Endothelial cell (in vitro differentiated cells): ENCODE measurements at places on chromosomes 2 and 18.

DNA sequence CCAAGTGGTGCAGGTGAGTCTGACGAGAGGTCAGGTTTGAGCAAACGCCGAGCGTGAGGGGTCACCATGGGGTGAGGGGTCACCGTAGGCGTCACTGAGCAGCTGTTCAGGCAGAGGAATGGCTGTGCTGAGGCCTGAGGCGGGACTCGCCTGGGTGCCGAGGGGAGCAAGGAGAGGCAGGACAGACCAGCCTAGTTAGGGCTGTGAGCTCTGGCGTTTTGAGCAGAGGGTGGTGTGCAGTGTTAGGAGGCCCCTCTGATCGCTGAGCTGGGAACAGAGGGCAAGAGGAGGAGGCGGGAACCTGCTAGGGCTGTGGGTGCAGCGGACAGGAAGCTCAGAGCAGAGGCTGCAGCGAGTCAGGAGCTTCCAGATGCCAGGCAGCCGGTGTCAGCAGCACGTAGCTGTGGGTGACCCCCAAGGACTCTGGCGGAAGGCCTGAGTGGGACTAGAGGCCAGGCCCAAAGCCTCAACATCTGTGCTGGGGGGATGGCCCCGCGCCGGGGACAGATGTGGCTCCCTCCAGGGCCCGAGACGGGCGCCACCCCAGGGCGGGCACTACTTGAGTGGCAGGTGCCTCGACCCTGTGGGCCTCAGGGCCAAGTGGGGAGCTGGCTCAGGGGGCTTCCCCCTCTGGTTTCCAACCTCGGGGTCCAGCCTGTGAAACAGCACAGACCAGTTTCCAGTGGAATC is 55.7 kb downstream of the KCNG2 start:
- DNase-seq = no peak

GRCh38 chr2:165662720-165663119 is 131.3 kb downstream of the GALNT3 start:
- DNase-seq = no peak

DNA sequence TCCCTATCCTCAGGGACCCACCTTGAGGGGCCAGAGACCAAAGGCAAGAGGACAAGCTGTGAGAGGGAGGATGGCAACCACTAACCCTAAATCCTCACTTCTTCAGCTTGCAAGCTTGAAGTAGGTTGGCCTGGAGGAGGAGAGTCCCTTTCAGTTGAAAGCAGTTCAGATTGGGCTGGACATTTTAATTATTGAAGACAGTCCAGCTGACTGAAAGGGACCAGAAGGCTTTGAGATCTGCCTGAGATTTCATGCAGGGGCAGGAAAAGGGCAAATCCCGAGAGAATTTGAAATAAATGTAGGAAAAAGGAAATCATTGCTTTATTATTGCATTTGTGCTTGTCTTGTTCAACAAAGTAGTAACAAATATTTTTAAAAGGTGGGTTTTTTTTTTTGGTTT is 118.9 kb upstream of the STON1 start:
- DNase-seq = no peak

DNA sequence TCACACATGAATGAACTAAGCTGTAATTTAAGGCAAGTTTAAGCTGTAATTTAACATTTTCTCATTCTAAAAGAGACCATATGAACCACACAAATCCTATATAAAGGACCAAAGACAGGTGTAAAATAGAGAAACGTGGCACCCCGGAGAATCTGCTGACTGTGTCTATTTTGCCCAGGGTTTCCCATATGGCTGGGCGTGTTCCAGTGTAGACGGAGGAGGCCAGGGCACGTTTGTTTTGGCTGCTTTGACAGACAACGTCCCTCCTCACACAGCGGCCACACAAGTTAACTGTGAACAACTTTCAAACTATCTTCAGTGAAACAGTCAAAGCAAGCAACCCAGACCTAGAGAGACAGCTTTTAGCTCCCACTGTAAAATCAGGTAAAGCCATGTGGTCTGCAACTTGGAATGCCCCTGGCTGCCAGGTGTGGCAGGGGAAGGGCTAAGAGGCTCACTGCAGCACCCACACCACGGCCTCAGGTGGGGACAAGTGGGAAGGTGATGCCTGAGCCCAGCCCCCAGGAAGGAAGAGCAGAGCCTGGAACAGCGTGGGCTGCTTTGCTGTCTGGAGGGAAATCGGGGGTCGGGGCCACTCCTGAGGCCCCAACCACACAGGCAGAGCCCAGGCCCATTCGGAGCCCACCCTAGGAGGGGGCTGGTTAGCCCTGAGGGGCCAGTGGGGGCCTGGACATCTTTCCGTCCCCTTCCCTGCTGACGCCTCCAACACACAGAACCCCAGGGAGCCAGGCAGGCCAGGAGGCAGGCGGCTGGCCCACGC is 40.7 kb downstream of the SLC66A2 start:
- no peak for DNase-seq

DNA sequence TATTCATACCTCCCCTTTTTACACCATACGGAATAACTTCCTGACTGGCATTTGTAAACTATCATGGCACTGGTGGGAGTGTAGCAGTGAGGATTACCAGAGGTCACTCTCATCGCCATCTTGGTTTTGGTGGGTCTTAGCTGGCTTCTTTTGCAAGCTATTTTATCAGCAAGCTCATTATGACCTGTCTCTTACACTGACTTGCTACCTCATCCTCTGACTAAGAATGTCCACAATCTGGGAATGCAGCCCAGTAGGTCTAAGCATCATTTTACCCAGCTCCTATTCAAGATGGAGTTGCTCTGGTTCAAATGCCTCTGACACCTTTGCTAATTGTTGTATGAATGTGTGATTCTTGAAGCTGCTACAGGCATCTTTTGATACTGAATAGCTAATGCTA is 950.8 kb upstream of the SLC39A10 start:
- no peak for DNase-seq

DNA sequence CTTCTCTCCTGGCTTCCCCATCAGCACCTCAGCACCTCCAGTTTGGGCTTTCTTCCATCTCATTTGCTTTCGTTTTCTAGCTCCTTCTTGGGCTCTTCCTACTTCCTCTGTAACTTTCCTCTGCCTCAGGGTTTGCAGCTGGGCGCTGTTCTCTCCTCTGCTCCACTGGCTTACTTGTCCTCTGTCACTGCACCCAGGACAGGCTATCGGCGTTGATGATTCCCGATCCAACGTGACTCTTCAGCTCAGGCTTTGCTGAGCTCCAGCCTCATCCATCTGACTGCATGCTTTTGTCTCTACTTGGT is 362.4 kb downstream of the CYRIA start:
- no peak for DNase-seq

DNA sequence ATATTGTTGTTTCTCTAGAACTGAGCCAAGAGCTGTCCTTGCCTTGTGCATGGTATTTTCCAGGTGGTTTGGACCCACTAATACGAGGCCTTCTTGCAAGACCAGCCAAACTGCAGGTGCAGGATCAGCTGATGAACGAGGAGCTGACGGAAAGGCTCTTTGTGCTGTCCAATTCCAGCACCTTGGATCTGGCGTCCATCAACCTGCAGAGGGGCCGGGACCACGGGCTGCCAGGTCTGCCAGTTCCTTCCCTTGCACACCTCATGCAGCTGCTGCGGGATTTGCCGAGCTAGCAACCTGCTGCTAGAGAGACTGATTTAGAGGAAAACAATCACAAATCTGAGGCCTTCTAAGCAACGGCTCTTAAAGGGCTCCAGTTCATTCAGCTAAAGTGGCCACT is 74.5 kb downstream of the TPO start:
- no peak for DNase-seq

DNA sequence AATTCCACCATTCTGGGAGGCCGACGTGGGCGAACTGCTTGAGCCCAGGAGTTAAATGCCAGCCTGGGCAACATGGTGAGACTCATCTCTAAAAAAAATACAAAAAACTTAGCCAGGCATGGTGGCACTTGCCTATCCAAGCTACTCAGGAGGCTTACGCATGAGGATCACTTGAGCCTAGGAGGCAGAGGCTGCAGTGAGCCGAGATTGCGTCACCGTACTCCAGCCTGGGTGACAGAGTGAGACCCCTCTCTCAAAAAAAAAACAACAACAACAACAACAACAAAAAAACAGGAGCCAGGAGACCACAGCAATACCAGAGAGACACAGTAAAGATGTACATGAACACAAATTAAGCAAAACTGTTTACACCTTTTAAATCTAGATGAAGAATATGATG is 52.9 kb downstream of the TLK1 start:
- DNase-seq = no peak

DNA sequence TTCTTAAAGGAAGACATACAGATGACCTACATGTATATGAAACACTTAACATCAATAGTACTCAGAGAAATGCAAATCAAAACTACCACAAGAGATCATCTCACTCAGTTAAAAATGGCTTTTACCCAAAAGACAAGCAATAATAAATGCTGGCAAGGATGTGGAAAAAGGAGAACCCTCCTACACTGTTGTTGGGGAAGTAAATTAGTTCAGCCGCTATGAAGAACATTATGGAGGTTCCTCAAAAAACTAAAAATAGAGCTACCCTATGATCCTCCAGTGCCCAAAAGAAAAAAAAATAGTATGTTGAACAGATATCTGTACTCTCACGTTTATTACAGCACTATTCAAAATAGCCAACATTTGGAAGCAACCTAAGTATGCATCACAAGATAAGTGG is 1579.4 kb upstream of the TMEFF2 start:
- no peak for DNase-seq

GRCh38 chr2:199590321-199591203 is 132.8 kb upstream of the SATB2 start:
- DNase-seq = no peak

GRCh38 chr2:131055169-131056065 is 37.8 kb downstream of the FAM168B start:
- DNase-seq = no peak

DNA sequence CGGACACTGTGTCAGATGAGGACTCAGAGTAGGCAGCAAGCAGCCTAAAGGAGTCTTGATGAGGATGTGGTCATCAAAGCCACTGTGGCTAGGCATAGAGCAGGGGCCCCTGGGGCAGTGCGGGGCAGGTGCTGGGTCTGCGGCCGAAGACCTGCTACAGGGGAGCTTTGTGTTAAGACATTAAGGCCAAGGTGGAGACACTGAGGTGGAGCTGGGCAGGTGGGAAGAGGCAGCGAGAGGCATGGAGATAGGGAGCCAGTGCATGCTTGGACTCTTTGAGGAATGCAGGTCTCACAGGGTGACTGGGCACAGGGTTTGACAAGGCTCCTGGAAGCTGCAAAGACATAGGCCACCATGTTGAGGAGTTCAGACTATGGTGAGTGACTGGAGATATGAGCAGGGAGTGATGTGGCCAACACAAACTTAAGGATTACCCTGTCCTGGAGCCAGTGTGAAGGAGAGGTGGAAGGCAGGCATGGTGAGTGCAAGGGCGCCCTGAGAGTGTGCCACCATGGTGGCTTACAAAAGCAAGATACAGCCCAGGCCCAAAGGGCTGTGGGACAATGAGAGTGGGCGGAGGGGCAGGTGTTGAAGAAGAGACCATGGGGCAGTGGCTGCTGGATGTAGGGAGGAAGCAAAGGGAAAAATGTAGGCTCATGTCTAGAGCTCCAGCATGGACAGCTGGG is 450.9 kb upstream of the HS6ST1 start:
- no peak for DNase-seq

DNA sequence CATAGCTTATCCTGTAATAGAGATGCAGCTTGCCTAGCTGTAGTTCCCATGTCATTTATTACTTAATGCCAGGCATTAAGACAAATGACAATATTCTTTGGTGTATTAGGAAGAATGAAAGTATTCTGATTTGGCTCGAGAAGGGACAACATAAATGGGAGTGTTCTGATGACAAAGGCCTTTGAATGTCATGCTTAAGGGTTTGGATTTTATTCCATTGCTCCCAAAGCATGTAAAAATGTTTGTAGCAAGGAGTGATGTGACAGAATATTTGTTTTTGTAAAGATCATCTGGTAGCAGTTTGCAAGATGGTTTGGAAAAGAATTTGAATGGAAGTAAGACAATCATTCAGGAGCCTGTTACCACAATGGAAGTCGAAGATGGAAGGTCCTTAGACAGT is 30.4 kb downstream of the EEF1B2 start:
- DNase-seq = no peak

DNA sequence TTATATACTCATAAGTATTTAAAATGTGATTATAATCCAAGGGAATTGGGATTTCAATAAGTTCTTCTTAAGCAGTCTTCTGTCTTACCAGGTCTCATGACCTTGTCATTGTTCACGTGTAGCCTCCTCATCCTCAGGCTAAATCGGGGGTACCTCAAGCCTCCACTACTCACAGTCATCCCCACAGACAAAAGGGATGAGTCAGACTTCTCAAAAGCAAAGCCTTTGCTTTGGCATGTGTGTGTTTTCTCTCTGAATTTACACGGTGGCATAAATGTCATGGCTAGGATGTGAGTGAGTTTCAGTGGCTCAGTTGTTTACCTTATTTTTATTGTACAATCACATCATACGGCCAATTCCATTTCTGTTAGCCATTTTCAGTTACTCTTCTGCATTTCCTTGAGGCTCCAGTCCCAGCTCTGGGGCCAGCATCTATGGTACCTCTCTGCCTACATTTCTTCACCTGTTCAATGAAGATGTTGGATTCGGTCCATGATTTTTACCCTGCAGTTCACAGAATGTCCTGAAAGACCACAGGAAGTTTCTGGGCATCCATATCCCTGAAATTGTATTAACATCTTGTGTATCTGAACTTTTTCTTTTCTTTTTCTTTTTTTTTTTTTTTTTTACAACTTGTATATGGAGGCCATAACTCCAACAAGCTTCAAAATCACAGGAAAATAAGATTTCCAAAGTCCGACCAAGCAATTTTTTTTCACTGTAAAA is 195.3 kb downstream of the FHOD3 start:
- DNase-seq = no peak

- DNase-seq = no peak
Measured at GRCh38 chr2:222711315-222711940, 40.0 kb downstream of the MOGAT1 start.

DNA sequence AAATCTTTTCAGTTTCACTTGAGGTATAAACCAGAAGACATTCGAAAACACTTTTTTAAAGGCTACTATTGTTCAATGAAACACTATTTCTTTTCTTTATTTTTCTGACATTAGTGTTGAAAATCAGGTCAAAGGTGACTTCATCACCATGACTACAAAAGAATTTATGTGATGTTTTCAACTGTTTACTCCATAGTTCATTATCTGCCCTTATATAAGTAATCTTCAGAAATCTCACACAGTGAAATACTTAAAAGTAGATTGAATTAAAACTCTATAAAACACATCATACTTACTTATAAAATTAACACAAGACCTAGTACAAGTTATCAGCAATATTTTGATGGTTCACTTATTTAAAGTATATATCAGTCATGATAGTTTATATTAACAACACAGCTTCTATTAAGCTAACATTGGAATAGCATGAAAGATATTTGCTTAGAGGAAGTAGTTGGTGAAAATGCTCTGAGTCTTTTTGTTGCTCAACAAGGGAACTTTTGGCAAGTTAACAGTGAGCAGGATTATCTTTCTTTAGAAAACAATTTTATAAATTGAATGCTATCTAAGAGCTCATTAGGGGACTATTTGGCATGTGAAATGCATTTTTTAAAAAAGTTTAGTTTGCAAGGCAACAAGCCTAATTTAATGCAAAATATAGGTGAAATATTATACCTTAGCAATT is 60.8 kb downstream of the MC4R start:
- DNase-seq = no peak
